Cortex of kidney (tissue), 1 donor: ENCODE measurements at places on chromosomes 12 and 14.

DNA sequence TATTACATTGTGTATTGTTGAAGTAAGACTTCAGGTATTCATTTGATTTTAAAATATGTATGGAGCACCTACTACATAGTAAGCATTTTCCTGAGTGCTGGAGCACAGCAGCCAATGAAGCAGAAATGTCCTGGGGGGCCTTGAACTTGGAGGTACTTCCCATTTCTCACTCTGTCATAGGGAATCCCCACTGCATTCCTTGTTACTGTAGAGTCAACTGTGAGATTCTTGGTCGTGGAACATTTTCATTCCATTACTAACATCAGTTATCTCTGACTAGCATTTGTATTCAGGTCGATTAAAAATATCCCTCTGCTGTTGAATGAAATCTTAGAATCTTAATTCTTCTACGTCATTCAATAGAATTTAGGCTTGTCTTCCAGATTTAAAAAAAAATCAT lies 66.7 kb downstream of the PDE3A start:
- DNase-seq = no peak

DNA sequence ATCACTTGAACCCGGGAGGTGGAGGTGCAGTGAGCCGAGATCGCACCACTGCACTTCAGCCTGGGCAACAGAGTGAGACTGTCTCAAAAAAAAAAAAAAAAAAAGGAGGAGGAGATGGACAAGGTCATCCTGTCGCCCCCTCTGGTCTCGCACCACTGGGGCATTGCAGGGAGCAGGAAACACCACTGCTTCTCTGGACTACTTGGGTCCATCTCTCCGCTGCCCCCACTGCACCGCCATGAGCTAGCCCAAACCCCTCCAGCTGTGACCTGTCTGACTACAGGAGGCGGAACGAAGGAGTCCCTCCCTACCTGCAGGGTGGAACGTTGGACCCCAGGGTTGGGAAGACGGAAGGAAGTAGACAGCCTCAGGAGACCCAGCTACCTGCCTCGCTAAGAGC lies 18.2 kb upstream of the FAM222A start:
- DNase-seq = no peak

DNA sequence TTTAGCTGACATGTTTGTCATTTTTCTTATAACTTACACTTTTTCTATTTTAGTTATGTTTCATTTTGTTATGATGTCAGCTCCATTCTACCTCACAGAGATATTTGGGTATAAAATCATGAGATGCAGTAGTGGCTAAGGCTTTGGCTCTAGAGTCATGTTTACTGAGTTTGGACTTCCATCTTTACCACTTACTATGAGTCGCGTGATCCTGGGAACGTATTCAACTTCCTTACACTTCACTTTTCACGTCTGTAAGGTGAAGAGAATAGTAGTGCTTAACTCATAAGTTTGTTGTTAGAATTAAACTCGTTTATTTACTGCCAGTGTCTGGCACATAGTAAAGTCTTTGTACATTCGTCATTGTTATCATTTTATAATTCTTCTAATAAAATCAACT lies 126.3 kb downstream of the ERC1 start:
- no peak for DNase-seq

DNA sequence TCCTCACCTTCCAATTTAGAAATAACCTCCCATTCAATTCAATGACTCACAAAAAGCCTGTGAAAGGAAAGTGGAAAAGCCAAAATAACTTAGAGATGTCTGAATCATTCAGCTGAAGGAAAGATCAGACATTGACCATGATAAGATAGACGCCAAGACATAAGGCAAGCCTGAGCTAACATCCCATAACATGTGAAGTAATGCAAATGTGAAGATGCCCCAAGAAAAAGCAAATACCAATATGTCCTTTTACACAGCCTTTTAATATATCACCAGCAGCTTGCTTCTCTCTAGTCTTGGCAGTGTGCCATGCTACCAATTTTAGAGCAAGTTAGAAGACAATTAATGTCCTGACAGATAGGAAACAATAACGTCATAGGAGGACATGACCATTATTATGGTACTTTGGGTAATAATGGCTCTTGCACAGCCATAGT lies 2.4 kb upstream of the NUMB start:
- no peak for DNase-seq

- no peak for DNase-seq
Measured at GRCh38 chr14:98682033-98682432, 590.0 kb downstream of the BCL11B start.

DNA sequence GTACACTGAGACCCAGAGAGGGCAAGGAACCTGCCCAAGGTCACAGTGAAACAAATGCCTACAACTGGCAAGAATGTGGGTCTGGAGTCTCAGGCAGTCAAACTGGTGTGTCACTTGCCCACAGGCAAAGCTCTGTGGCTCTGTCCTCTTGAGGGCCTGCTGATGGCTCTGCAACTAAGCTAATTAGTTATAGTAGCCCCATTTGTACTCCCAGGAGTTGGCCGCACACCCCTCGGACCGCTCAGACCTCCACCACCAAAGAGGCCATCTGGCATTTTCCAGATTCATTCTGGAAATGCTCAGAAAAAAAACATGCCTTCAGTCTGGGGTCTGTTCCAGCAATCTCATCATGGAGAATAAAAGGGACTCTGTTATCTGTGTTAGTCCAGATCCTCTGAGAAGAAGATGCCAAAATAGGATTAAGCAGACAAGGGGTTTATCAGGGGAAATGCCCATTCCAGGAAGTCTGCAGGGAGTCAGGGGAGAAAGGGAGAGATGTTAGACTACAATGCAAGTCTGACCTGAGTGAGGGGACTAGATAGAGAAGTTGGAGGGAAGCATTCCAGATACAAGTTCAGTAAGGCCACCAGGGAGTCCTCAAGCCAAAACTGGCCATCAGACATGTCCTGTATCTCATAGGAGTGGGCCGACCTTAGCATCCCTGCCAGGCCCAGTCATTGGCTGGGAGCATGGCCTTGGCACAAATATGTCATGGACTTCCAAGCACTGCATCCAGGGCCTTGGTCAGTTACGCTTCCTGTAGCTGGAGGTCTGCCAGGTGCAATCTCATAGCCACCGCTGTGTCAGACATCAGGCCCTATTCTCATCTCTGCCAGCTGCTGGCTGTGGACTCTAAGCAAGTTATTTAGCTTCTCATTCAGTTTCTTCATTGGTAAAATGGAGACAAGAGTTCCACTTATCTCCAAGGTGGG lies 15.4 kb upstream of the OAS1 start:
- no peak for DNase-seq

DNA sequence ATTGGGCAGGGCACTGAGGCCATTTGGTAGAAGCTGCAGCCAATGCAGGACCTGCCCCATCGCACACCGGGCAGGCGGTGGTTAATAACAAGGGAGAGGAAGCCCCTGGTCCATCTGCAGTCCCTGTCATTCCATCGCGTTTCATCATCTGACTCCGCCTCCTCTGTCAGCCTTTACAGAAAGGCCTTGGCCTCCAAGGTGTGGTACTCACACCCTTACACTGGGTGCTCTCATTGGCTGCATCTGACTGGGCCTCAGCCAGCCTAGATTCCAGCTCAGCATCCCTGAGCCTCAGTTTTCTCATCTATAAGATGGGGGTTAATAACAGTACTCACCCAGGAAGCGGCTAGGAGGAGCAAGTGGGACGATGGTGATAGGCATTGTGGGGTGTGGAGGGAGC lies 14.7 kb upstream of the HHIPL1 start:
- no peak for DNase-seq

DNA sequence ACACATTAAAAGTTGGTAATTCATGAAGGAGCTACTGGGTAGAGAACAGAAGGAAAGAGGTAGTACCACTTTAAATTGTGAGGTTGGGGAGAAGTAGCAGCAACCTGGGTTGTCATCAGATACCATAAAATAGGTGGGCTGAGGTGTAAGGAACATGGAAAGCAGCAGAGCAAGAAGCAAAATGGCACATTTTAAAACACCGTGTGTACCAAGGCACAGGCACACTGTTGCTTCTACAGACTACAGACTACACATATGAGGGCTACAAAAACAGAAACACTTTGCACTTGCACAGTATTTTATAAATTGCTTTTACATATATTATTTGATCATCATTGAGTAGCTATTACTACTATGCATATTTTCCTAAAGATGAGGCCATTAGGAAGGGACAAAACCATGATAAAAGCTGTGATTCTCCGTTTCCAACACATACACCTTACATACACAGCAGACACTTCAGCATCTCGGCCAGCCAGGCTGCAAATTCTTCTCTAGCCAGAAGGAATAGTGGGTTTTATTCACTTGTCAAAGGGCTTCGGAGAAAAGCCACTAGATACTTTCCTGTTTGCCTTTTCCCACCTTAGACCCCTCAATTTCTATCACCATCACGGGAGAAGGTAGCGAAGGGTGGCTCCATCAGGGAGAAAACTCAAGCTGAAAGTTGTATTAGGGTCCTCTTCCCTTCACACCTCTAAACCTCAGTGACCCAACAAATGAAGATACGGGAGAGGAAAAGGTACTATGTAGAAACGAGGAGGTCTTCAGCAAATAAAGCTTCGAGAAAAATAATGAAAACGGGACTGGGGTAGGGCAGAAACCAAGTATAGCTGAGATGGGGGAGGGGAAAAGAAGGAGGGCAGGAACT lies 1.6 kb downstream of the PYM1 start:
- no peak for DNase-seq

DNA sequence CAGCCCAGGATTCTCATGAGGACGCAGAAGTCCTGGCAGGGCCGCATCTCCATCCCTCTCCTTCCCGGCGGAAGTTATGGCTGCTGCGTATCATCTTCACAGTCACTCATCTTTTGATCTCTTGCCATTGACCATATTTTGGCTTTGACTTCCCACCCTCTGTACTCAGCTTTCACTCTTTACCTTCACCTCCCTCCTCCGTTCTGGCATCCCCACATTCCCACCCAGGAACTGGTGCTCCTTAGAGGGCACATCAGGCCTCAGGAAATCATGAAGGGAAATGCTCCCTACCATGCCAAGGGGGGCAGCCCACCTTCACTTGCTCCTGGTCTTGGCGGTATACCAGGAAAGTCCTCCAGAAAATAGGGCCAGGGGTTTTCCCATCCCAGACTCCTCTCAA lies 1.3 kb downstream of the TEX52 start:
- DNase-seq = no peak

GRCh38 chr14:100405760-100406455 lies 82.8 kb downstream of the SLC25A47 start:
- DNase-seq = no peak

GRCh38 chr14:96384053-96384452 lies 7.9 kb upstream of the AK7 start:
- DNase-seq = no peak

- DNase-seq = no peak
Measured at GRCh38 chr12:61009192-61009591, 1251.0 kb upstream of the USP15 start.

DNA sequence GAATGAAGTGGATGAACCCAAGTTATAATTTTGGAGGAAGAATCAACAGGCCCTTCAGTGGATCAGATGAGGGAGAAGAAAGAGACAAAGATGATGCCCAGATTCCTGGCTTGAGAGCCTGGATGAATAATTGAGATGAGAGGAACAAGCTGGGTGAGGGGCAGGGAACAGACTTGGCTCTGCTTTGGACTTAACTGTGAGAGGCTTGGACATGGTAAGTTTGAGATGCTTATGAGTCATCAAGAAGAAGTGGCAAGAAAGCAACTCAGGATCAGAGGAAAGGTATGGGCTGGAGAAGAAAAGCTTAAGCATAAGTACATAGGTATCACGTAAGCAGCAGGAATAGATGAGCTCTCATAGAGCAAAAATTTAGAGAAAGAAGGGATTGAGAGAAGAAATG lies 55.3 kb downstream of the FIGNL2 start:
- no peak for DNase-seq
